ENCODE measurements at places on chromosomes 13 and 19.

DNA sequence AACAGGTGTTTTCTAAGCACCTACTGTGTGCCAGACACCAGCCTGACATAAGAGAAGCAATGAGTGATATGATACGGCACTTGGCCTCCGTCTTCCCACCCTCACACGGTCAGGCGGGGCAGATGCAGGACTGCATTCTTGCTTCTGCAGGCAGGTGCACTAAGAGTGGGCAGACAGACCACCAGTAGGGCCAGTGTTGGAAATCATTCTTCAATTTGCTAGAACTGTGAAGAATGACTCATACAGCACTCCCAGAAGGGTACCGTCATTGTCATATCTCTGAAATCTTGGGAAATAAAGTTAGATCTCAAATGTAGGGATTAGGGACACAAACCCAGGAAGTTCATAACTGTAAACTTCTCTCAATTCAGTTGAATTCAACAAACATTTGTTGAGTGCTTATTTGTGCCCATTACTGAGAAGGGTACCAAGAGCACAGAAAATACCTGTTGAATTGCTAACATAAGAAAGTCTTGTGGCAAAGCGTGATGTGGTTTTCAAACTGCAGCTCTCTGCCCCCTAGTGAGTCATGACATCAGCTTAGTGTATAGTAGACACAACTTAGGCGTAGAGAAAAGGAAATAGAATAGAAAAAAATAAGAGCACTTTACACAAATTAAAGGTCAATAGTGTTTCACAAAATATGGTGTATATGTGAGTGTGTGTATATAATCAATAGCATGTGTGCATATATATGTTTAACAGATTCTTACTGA lies 76.1 kb downstream of the TEX26 start:
- no peak for DNase-seq

- no peak for DNase-seq
Observed at GRCh38 chr13:110330491-110331011, 23.5 kb downstream of the COL4A2 start.

- DNase-seq = no peak
Observed at GRCh38 chr13:75485286-75486062, 3.5 kb upstream of the TBC1D4 start.

DNA sequence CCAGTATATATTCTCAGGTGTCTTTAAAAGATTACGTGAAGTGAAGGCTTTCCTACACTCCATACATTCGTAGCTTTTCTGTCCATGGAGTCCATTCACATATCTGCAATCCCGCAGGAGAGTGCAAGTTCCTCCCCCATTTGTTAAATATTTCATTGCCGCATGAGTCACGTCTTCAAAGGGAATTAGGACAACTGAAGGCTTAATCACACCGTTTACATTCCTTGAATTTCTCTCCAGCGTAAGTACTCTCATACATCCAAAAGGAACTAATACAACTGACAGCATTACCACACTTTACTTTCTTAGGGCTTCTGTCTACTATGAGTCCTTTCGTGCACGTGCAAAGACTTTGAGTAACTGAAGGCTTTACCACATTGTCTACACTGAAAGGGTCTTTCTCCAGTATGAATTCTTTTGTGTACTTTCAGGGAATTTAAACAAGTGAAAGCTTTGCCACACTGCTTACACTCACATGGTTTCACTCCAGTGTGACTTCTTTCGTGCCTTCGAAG lies 29.0 kb upstream of the ZNF564 start:
- peak; percentile 14 for DNase-seq

Measured in MG63 (cell line).